ENCODE measurements at places on chromosomes 1 and 21.

GRCh38 chr1:39434797-39435395, 56.5 kb upstream of the BMP8A start:
- DNase-seq, result no peak

DNA sequence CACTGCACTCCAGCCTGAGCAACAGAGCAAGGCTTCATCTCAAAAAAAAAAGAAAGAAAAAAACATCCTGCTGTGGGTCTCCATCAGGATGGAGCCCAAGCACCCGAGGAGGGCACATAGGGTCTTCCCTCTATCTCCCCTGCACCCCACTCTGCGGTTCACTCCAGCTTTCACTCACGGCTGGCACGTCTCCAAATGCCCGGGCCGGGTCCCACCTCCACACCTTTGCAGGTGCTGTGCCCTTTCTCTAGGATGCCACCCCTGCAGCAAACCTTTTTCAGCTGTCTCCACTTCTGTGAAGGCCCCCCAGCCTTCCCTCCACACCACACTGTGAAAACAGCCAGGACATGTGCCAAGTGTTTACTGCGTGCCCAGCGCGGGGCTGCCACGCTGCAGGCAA, 22.4 kb upstream of the DDOST start:
- DNase-seq, result no peak

- no peak for DNase-seq
These were observed 7.9 kb upstream of the KAZN start for GRCh38 chr1:14590411-14591180.

- DNase-seq, result no peak
These were observed 1.6 kb upstream of the PANK4 start for GRCh38 chr1:2528016-2528415.

GRCh38 chr1:228006034-228006785, 588 bp upstream of the WNT3A start:
- no peak for DNase-seq

DNA sequence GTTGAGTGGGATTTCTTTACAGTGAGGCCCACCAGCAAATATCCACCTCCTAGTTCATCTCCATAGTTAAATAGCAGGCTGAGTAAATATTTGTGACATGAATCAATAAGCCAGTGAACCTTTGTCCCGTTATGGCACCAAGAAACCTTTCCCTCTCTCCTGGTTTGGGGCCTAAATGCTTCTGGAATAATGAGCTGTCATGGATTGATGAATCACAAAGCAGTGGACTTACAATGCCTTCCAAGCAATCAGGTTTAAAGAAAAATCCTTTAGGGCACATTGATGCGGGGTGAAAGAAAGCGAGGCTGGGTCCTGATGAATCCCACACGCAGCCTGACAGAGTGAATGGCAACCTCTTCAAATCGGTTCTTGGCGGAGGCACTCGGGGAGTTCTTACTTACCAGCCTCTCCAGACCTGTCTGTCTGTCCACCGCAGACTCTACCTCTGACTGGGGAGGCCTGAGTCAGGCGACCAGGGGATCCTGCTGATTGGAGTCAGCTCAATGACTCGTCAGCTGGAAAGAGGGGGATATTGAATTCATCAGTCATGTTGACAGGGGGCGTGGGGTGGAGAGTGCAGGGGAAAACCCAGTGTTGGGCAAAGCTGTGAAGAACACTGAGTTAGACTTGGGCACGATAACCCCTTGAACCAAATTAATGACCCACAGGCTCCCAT, 247.3 kb downstream of the PLPP3 start:
- no peak for DNase-seq

DNA sequence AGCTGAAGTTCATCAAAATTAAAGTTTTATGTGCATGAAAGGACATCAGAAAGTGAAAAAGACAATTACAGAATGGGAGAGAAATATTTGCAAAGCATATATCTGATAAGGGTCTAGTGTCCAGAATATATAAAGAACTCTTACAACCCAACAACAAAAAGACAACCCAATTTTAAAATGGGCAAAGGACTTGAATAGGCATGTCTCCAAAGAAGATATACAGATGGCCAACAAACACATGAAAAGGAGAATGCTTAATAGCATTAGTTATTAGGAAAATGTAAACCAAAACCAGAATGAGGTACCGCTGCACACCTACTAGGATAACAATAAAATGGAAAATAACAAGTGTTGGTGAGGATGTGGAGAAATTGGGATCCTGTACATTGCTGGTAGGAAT, 1.7 kb upstream of the PSEN2 start:
- no peak for DNase-seq

DNA sequence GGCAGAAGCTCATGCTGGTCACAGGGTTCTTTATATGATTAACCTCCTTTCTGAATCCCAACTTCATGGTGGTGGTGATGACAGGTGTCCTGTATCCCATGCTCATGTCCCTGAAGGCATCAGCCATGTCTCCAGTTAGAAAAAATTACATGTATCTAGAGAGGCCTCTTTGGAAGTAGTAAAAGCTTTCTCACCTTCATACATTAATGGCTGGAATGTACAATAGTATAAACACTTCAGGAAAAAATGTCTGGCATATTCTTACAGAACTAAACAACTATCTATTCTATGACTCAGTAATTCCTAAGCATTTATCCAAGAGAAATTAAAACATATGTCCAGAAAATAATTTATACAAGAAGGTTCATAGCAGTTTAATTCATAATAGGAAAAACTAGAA, 34.0 kb downstream of the ADAM30 start:
- DNase-seq, result no peak

DNA sequence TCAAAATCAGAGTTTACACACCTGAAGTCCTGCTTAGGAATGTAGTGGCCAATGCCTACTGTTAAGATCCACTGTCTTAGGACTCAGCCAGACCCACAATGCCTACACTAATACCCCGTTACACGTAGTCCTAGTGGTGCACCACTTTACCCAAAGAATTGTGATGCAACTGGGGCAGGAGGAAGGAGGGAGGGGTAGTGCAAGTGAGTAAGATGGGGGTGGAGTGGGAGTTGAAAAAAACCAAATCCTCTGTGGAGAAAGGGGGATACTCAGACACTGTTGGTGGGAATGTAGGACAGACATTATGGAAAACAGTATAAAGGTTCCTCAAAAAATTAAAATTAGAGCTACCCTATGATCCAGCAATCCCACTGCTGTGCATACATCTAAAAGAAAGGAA, 19.5 kb downstream of the GLIS1 start:
- no peak for DNase-seq

GRCh38 chr1:245091818-245092637, 62.8 kb upstream of the KIF26B start:
- DNase-seq, result no peak

DNA sequence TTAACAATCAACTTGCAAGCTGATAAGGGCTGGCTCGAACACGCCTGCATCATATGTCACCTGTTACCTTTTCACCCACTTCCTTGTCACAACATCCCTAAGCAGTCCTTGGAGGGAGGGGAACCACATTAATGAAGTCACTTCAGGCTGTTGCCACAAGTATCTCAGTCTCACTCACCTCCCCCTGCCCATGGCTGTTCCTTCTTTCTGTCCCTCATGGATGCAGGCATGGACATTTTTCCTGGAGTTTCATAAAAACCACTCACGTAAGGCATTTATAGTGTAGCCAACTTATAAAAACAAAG, 76.8 kb upstream of the ANGPTL1 start:
- no peak for DNase-seq

DNA sequence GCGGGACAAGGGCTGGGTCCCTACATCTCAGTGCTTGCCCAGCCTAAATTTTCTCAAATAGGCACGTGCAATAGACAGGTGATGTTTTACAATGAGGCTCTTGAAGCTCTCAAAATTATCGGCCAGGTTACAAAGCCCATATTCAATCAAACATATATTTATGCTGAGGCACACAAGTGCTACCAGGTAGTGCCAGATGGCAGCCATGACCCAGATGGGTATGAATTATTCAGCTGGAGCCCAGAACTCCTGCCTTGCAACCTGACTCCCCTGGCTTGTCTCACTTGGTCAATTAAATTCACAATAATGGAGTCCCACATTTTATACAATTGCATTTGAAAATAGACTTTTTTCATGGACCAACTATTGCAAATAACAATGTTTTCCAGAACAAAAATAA, 12.3 kb upstream of the ADAM30 start:
- no peak for DNase-seq

DNA sequence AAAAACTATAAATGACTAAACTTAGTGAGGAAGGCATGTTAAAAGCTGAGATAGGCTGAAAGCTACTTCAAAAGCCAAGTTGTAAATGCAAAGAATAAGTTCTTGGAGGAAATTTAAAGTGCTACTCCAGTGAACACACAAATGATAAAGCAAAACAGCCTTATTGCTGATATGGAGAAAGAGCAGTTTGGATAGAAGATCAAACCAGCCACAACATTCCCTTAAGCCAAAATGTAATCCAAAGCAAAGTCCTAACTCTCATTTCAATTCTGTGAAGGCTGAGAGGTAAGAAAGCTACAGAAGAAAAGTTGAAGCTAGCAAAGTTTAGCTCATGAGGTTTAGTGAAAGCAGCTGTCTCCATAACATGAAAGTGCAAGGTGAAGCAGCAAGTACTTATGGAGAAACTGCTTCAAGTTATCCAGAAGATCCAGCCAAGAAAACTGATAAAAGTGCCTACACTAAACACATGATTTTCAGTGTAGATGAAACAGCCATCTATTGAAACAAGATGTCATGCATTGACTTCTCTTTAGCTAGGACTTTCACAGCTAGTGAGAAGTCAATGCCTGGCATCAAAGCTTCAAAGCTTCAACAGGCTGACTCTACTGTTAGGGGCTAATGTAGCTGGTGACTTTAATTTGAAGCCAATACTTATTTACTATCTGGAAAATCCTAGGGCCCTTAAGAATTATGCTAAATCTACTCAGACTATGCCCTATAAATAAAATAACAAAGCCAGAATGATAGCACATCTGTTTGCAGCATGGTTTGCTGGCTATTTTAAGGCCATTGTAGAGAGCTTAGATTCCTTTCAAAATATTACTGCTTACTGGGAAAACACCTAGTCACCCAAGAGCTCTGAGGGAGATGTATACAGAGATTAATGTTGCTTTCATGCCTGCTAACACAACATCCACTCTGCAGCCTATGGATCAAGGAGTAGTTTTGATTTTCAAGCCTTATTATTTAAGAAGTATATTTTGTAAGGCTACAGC, 188.6 kb downstream of the EIF4G3 start:
- no peak for DNase-seq

All from CD4-positive, alpha-beta T cell treated with Interleukin-6 at 100 ng/mL for 8 hours (primary cell).